Stimulated activated CD4-positive, alpha-beta T cell treated with anti-CD3 and anti-CD28 coated beads, Interleukin-1b, Interleukin-23, amount 100 ng/mL, for 48 hours (primary cell): ENCODE measurements at places on chromosomes 12 and 14.

DNA sequence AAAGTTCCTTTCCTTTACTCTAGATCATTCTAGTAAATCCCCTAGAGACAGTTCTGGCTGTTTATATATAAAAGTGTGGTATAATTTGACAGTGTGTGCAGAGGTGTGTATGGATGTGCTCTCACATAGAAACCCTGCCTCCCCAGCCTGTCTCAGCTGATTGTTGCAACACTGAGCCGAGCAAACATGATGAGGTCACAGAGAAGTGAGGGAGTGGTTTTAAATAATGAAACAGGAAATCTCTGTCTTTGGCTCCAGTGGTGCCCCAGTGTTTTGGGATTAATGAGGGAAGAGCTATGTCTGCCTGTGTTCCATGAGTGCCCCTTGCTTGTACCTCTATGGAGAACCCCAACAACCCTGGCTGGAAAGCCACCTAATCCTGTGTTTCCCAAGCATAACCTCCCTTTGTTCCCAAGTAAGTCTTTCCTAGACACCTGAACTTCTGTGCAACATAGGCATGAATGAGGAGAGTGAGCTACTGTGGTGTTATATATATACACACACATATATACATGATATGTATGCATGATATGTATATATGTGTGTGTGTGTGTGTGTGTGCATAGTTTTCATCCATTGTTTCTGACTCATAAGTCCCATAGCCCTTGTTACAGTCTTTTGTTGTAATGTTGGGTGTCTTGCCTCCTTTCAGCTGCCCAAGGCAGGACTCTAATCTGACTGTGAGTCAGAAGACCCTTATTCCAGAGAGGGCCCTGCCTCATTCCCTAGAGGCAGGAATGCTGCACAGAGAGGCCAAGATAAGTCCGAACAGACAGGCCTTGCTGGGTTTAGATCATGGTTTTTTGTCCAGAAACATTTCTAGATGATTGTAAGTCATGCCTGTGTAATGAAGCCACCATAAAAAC is 18.0 kb downstream of the TRAF3 start:
- peak; percentile 40 for DNase-seq

DNA sequence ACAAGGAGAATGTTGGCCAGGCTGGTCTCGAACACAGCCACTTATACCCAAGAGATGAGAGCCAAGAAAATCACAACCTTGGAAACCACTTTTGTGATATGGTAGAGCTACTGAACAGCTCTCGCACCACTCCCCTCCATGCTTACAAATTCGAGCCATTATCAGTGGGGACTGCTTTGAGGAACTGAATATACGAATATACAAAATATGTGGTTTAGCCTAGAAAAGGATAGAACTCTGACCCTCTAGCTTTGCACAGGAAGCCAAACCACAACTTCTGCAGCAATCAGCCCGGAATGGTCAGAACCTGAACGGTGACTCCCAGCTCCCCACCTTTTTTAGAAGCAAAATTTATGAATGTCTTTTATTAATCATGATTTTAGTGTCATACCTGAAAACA is 129.8 kb upstream of the TMEM132C start:
- no peak for DNase-seq

DNA sequence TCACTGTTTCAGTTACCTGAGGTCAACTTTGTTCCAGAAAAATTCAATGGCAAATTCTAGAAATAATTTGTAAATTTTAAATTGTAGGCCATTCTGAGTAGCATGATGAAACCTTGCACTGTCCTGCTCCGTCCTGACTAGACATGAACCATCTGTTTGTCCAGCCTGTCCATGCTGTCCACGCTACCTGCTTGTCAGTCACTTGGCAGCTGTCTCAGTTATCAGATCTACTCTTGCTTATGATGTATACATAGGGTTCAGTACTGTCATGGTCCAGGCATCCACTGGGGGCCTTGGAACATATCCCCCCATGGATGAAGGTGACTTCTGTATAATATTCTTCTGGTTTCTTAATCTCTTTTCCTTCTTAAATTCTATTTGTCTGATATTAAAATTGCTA is 14.1 kb upstream of the EVL start:
- DNase-seq: no peak

DNA sequence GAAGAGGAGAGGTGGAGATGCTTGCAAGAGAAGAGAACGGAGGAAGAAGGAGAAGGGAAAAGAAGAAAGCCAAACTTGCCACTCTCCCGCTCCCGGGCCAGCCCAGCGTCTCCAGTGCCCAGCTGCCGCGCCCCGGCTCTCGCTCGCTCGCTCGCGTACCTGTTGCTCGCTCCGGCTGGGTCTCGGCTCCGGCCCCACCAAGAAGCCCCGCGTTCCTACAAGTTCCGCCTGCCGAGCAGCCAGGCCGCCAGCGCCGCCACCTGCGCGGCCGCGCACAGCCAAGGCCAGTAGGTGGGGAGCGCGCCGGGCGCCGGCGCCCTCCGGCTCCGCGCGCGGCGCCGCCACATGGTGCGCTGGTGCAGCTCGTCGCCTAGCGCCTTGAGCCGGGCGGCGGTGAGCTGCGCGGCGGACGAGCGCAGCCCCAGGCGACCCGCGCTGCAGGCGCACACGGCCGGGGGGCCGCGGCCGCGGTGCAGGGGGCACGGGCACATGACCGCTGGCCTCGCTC is 370 bp downstream of the HRK start:
- peak; percentile 22 for DNase-seq

GRCh38 chr14:38790916-38791315 is 312.1 kb downstream of the SEC23A start:
- no peak for DNase-seq

DNA sequence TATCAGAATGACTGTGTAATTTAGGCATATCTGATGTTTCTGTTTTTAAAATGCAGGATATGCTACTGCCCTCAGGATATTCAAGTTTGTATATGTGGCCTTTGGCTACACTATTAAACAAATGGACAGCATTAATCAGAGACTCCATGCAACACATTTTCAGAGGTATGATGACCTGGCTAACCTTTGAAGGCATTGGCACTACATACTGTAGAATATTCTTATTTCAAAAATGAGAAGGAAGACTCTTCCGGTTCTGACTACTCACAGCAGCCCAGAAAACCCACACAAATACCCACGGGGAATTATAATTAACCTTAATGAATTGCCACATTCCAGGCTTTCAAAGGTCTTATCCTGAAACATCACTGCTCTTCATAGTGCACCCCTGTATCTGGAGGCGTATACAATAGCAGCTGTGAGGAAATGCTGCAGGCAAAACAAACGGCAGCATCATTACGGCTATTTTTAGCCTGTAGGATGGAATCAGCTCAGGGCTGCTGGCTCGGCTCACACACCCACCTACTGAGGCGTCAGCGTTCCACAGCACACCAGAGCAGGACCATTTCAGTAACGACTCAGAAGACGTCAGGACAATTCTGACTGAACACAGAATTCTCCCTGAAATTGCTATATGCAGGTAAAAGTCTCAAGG is 648.5 kb downstream of the RPS29 start:
- DNase-seq: no peak

GRCh38 chr12:88753066-88753465 is 172.8 kb upstream of the KITLG start:
- no peak for DNase-seq

- no peak for DNase-seq
These were observed 21.7 kb upstream of the ST8SIA1 start for GRCh38 chr12:22356231-22356630.

GRCh38 chr12:124506145-124506831 is 61.1 kb downstream of the NCOR2 start:
- DNase-seq: no peak

DNA sequence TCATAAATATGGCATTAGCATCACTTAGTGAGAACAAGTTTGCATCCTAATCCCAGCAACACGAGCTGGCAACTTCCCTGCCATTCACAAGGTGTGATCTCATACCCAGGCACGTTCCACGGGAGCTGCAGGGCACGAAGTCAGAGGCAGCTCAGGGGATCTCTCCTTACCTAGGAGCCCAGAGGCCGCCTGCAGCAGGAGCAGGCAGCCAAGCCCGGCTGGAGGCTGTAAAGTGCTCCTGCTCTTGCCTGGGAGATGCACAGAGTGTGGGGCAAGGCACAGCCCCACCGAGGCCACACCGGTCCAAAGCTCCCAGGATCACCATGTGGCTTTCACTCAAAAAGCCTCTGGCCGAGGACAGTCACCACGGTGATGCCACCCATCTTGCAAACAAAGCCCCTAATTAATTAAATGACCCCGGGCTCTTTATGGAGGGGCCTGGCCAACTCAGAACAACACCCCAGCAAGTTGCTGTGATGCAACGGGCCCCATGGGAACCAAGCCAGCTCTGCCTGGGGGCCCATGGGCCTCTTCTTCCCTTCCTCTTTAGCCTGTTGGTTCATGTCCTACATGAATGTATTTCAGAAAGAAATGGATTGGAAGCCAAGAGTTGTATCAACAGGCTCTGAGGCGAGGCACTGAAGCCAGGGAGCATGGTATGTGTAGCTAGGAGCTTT is 26.5 kb downstream of the NUAK1 start:
- DNase-seq: no peak
